ENCODE measurements at places on chromosomes 3 and 15.

DNA sequence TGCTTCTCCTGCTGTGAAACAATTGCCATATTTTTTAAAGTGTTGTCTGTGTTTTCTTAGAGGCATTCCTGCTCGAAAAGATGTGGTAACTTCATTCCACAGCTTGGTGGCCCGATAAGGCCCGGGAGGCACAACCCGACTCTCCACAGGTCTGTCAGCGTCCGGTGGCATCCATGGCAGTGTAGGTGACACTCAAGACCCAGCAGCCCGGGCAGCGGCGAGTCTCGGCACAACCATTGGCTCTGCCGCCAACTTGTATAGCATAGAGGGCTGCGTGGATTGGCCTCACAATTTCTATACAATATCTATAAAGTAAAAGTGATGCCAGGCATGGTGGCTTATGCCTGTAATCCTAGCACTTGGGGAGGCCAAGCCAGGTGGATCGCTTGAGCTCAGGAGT lies 262.3 kb upstream of the CHRNA7 start:
- DNase-seq: no peak

DNA sequence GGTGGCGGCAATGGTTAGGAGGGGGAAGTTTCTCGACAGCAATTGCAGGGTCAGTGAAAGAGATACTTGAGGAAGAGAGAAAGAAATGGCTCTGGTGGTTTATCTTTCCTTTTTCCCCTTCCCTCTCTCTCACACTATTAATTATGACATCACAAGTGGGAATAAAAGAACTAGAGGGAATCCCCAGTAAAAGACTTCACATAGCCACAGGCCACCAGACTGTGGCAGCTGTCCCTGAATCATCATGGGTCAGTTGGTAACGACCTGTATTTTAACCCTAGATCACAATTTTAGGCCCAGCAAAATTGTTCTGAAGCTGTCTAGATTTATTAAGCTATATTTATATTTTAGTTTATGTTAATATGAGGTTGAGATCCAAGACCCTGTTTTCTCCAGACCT lies 40.3 kb downstream of the MBNL1 start:
- DNase-seq: no peak

DNA sequence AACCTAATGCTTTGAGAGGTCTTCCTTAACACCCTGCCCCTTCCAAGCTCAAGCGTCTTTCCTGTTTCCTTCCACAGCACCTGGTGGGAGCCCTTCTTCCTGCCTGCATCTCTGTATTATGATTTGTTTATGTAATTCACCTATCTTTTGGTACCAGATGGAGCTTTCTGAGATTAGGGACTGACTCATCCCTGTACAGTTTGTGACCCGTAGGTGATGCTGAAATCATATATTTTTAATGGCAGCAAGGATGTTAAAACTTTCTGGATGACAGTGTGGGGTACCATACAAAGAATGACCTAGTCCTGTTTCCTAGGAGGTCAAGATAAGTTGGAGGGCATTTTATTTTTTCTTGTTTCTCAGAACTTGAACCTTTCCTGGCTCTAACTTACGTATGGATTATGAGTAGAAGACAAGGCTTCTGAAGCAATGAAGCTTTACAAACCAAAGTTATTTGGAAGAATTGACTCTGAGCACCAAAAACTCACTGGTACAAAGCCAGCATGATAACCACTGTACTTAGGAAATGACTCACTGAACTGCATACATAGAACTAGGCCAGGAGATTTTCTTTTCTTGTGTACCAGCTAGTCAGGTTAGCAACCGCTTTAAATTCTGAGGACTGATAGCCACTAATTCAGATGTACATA lies 46.6 kb downstream of the HHLA2 start:
- no peak for DNase-seq

DNA sequence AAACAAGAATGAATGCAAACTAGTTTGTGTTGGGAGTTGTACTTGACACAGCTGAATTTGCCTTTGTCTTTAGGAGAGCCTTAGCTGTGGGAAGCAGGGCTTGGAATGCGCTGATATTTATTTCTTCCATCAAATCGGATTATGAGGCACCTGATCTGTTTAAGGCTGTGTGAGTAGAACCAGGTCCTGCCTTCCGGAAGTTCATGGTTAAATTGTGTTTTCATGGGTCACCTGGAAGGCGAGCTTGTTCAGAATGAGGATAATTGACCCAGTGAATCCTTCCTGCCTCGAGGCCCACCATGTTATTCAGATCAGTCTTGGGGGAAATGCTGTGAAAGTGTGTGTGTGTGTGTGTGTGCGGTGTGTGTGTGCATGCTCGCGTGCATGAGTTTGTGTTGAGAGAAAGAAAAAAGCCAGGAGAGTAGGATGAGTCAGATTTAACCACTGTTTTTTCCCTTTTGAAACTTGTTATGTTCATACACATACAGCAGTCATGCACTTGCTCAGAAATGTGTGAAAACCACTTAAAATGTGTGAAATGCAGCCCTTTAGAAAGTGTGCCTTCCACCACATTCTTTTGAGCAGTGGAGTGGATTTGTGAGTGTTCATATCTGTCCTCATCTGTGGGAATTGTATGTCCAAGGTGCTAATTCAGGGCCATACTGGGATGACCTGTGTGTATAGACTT lies 36.7 kb downstream of the SMAD3 start:
- no peak for DNase-seq

DNA sequence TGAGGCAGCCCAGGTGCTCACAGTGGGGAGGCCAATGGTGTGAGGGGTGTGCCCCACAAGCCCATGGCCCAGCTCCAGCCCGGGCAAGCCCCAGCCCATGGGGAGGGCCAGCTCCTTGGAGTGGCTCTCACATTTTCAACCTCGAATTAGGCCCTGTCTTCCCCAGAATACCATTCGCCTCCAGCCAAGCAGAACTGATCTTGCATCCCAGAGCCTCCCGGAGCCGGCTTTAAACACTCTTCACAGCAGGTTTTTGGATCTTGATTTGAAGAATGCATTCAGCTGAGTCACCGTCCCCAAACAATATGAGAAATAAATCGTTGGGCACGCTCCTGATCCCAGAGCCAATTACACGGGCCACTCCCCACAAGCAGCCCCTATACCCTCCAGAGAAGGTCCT lies 23.7 kb downstream of the TPRA1 start:
- no peak for DNase-seq

- no peak for DNase-seq
Observed at GRCh38 chr3:5181469-5182141, 5.9 kb upstream of the EDEM1 start.

DNA sequence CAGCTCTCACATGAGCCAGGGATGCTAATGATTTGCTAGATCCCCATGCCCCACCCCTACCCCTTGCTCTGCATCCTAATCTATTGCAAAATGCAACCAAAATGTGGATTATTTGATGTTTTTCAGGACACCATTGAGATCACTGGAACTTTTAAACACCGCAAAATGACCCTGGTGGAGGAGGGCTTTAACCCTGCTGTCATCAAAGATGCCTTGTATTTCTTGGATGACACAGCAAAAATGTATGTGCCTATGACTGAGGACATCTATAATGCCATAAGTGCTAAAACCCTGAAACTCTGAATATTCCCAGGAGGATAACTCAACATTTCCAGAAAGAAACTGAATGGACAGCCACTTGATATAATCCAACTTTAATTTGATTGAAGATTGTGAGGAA lies 29.7 kb downstream of the HDC start:
- DNase-seq: no peak

DNA sequence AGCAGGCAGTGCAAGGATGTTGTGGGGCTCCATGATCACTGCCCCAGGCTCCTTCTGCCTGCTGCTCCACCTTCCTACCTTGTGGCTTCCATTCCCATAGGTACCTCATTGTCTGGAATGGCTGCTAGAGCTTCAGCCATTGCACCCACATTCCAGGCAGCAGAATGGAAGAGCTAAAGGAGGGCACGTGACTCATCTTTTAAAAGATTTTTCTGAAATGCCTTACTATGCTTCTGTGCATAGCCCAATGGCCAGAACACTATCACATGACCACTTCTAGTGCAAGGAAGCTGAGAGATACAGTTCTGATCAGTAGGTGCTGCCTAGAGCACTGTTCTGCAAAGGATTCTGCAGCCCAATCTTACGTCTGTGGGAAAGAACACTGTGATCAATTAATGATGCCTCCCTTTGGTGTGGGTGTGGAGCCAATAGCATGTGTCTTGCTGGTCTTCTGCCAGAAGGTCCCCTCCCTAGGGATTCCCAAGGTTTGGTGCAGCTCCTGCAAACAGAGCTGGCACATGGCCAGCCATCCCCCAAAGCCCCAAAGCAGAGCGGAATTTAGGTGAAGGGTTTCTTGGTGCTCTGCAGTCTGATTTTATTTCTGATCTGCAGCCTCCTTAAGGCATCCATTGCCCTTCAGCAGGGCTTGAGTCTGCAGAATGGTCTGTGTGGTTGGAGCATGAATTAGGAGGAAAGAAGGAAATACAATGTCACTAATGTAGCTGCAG lies 34.4 kb downstream of the SPSB4 start:
- DNase-seq: no peak

DNA sequence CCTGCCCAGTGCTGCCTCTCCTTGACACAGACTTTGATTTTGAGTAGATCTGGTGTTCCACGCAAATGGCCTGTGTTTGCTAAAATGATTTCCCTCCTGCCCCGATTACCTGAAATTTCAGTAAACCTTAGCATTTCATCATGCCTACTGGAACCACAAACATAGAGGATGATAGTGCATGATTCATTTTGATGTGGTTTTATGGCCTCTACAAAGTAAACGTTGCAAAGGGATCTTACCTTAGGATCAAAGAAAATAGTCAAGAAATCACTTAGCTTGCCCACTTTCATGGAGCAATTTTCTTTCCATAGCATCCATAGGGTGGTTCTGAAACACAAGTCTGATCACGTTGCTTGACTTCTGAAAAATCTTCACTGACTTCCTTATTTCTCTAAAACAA lies 524.6 kb upstream of the ATP11B start:
- DNase-seq: no peak

- peak; percentile 9 for DNase-seq
Observed at GRCh38 chr15:98548139-98548971, 100.0 kb upstream of the IGF1R start.

- no peak for DNase-seq
Observed at GRCh38 chr15:74580538-74581350, 34.9 kb upstream of the CLK3 start.

DNA sequence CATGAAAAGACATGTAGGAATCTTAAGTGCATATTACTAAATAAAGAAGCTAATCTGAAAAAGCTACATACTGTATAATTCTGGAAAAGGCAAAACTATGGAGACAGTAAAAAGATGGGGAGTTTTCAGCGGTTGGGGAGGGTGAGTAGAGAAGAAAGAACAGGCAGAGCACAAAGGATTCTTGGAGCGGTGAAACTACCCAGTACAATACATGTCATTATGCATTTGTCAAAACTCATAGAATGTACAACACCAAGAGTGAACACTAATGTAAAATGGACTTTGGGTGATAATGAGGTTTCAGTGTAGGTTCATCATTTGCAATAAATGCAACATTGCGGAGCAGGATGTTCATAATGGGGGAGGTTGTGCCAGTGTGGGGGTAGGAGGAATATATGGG lies 45.5 kb upstream of the CMSS1 start:
- DNase-seq: no peak

DNA sequence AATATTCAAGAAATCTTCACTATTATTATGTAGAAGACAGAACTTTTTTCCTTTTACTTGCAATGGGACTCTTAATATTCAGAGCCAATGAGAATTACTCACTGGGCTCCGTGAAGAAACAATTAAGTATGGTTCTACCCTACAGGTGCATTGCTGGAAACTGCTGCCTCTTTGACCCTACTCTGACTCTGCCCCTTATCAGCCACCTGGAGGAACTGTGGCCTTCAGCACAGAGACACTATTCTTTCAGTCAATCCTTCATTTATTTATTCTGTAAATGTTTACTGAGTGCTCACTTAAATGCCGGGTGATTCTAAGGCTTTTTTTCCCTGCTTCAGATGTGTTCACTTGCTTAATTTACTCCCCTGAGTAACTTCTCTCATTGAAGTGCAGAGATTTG lies 163.2 kb downstream of the SYNPR start:
- DNase-seq: no peak

- no peak for DNase-seq
Observed at GRCh38 chr3:168123201-168124176, 27.8 kb upstream of the GOLIM4 start.

GRCh38 chr15:88378188-88378637 lies 89.0 kb downstream of the MRPL46 start:
- DNase-seq: no peak

DNA sequence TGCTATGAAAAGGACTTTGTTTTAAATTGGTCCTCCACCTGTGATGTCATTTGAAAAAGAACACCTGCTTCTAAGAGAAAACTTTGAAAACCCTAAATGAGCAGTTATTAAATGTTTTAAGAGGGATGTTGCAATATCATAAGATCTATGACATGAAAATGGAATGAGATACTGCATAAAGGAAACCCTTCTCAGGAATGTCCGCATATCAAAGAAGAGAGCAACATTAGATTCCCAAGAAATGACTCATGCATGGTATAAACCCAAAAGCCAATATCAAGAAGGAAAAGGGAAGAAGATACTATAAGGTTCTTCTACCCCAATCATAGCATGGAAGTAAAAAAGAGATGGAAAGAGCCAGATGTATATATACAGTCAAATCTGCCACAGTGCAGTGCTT lies 627.5 kb upstream of the LMCD1 start:
- DNase-seq: no peak

GRCh38 chr15:80501476-80501875 lies 97.3 kb downstream of the ARNT2 start:
- DNase-seq: no peak

DNA sequence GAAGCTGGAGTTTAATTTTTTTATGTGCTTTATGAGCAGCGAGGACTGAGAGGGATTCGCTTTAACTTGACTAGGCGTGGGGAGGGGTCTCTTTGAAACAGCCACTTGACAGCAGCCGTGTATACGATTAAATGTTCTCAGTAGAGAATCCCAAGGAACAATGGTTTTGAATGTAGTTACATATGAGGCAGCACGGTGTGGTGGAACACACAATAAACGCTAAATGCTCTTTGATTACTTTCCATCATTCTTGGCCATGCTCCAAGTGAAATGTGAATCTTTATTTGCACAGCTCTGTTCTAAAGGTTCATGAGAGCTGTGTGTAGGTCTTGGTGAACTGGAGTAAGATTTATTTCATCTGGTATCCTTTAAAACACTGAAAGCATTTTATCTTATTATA lies 251.4 kb upstream of the TGFBR2 start:
- no peak for DNase-seq

- DNase-seq: no peak
Observed at GRCh38 chr15:29528276-29528675, 258.7 kb upstream of the NSMCE3 start.

GRCh38 chr3:158766364-158766763 lies 34.1 kb upstream of the RARRES1 start:
- no peak for DNase-seq

- DNase-seq: no peak
Observed at GRCh38 chr3:21294768-21295167, 456.2 kb downstream of the ZNF385D start.

DNA sequence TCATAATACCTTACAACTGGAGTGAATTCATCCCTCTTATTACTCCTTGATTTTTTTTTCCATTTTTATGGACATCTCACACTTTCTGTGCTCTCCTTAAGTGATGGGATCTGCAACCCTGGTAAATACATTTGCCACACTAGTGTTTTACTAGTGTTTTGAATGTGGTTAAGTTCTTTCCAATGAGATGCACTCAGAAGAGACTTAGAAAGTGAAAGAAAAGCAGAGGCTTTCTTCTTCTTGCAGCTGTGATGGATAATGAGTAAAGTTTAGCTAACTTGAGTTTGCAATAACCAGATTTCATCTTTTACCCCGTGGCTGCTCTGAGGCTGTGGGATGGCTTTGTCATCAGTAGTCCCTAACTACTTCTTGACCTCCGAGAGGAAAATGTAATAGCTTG lies 1248.4 kb downstream of the NSUN3 start:
- DNase-seq: no peak
